ENCODE measurements at places on chromosomes 2 and 18. TPM values are rescaled to one million over a fixed set of nuclear protein-coding genes. Genes with fewer than 3 reads are reported as not detected.
A peak's percentile ranks its signal among the peaks of the same experiment; 100 is the strongest.

The CFC1 gene
- polyA plus RNA-seq = not detected

The HIBCH gene
- polyA plus RNA-seq = 21.8 TPM

The TLX2 gene
- polyA plus RNA-seq = 0.58 TPM

The DSEL gene
- polyA plus RNA-seq = 0.17 TPM

The AQP12A gene
- not detected for polyA plus RNA-seq

The PRSS56 gene
- polyA plus RNA-seq = 0.07 TPM

The DAW1 gene
- 2.0 TPM for polyA plus RNA-seq

- peak; percentile 5 for DNase-seq
These were observed 87.7 kb upstream of the LRP1B start for GRCh38 chr2:142218471-142218870.

GRCh38 chr2:182541268-182541667 is 114.4 kb upstream of the PDE1A start:
- no peak for DNase-seq

DNA sequence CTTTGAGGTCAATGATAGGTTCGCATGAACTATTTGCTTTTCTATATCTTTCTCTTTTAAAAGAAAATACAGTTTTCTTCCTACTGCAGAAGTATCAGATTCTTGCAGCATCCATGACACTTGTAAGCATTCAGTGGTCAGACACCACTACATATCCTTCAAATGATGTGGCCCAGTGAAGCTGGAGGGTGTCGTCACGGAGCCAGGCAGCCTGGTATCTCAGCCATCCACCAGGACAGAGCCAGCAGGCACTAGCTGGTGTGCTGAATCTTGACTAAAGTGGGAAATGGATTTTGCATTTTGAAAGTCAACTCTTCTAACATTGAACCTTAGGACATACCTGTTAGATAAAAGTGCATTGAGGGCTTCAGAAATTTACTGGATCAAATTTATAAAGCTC is 5.4 kb downstream of the KLHL14 start:
- no peak for DNase-seq

DNA sequence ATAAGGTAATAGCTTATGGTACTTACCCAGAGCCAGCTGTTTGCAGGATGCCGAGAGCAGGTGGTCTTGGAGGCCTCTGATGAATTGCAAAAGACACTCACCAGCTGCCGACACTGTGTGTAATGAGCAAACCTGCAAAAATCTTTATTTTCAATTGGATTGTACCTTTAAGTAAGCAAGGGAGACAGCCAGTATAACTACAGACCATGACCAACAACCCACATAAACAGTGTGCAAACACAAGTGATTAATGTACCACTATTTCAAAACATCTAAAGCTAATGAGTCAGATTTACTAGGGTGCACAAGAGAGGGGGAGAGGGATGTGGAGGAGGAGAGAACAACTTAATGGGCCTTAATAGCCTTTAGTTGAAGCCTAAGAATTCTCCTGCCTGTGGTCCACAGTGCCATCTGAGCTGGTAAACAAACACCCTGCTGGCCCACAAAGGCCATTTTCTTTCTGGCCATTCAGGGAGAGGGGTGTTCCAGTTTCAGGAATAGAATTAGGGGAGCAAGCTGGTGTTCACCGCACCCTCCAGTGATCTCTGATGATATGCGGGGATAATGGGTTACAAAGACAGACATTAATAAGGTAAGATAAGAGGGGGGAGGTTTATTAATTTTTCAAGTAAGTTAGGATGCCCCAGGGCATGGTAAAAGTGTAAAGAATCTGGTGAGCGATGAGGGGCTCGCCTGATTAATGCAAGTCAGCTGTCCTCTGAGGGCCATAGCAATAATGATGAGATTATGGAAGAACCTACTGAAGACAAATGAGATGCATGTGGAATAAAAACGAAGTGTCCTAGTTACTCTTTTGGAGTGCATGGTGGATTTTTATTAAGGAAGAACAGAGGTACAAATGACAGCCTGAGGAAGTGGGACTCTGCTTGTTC is 196.4 kb downstream of the HRH4 start:
- no peak for DNase-seq

GRCh38 chr2:231425811-231426703 is 30.5 kb downstream of the B3GNT7 start:
- DNase-seq = no peak

DNA sequence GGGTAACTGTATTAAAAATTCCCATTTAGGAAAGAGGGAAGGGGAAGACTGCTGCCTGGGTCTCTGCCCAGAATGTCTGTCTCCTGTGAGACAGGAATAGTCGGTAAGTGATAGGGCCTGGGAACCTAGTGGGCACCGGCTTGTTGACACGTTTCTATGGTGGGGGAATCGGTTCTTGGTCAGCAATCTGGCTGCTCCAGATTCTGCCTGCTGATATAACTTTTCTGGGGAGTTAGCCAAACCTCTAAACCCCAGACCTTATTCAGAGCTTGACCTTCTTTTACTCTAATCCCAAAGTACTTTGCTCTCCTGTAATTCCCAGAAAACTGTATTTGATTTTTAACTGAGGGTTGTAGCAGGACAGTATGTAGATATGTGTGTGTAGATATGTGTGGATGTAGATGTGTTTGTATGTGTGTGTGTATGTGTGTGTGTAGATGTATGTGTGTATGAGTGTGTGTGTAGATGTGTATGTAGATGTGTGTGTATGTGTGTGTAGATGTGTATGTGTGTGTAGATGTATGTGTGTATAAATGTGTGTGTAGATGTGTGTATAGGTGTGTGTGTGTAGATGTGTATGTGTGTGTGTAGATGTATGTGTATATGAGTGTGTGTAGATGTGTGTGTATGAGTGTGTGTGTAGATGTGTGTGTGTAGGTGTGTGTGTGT is 61.8 kb upstream of the TXNDC2 start:
- no peak for DNase-seq

DNA sequence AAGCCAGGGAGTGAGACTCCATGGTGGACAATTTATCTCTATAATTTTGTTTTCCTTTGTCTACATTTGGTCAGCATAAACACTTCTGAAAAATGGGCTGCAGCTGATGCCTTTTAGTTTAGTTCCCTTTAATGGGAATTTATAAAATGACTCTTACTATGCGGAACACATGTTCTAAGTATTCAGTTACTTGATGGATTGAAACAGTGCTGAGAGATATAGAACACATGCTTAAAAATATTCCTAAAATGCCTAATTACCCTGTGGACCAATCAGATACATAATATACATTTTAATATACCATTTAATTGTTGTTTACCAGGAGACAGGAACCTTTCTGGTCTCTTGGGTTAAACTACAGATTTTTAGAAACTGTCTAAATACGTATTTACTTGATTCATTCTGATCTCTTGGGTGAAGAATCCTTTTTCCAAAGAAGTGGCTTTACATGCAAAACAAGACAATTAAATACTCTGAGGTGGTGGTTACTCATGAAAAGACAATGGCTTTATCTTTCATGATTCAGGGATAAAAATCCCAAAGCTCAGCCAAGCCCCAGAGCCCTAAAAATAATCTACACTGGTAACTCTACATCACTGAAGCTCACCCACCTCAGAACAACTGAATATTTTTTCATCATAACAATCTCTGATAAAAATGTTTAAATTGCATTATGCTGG is 128.1 kb upstream of the SERTAD2 start:
- no peak for DNase-seq

- no peak for DNase-seq
These were observed 140.2 kb downstream of the PLCL1 start for GRCh38 chr2:197944416-197945096.

DNA sequence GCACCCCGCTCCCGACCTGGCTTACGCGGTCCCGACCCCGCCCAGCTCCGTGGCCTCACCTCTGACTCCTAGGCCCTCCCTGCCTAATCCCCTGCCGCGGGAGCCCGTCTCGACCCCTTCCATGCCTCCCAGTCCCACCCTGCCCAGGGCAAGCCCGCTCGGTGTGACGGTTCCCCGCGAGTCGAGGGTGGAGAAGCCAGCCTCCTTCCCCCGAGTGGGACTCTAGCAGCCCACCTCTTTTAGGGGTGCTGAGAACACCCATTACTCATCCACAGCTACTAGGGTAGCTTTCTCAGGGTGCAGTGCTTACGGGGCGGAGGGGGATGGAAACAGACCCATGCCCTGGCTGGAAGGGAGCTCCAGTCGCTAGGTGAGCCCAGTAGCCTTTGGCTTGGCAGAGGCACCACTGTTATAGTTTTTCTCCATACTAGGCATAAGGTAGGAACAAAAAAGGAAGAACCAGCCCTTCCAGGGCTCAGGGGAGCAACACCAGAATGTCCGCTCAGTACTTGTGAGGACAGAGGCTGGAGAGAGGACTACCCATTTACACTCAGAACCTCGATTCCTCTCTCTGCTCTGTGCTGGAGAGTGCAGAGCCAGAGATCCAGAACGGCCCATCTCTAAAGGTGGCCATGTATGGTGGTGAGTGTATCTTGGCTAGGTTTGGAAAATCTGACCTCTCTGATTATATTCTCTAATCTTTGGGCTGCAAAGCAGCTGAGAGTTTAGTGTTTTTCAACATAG is 606 bp downstream of the AGBL5 start:
- peak; percentile 46 for DNase-seq

DNA sequence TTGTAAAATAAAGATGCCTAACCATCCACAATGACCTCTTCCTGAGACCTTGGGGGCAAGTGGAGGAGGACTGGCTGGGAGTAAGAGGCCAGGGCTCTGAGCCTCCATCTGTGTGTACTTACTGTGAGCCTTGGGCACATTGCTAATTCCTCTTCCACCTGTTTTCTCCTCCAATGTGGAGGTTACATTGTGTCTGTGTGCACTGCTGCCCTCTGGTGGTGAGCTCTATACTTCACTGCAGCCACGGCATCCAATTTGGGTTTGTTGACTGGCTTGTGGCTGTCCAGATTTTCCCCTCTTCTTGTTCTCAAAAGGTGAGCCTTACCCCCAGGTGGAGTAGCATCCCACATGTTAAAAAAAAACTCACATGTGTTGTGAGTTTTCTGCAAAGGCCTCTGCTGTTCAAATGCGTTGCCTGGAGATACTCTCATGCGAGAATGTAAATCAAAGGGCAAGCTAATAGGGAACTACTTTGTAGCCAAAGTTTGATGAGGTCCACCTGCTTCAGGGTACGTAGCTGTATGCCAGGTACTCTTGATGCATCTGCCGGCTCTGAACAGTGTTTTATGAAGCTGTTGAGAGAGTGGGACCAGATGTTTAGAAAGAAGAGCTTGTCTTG is 80.8 kb downstream of the APOB start:
- peak; percentile 45 for DNase-seq

DNA sequence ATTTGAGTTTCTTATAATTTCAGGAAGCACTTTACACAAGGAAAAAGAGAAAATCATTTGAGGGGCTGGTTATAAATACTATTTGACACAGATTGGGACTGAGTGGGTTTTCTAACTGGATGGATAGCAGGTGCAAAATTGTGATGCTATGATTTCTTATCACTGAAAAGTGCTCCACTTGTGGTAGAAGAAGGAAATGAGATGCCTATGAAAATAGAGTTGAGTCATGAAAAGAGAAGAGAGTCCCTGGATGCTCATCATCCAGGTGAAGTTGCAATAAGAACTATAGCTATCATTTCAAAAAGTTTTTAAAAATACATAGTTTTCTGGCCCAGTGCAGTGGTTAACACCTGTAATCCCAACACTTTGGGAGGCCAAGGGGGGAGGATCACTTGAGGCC is 39.4 kb upstream of the NFE2L2 start:
- no peak for DNase-seq

DNA sequence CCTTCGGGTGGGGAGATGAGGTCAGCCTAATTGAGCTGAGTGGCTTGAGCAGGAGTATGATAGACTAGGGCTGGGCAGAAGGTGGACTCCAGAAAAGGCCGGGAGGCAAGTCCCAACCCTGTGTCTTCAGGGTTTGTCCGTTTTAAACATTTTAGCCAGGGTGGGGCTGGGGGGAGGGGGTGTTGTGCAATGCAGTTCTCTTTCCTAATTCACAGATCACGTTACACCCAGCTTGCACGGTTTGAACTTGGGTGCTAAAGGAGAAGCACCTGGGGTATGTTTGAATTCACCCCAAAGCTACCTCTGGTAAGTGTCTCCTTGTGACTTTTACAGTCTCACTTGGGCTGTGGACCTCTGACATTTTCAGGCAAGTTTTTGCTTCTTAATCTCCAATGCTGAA is 233.3 kb downstream of the AGAP1 start:
- no peak for DNase-seq

DNA sequence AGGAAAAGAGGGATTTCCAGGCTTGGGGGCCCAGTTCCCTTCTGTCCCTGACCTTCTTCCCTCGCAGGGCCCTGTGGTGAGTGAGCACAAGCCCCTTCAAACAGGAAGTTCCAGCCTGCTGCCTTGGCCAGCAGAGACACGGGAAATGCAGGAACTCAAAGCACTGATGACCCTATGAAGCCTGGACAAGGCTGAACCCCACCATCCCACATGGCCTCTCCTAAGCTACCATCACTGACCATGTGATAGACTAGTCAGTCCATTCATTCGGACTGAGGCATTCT is 196.4 kb downstream of the TNS1 start:
- DNase-seq = no peak

DNA sequence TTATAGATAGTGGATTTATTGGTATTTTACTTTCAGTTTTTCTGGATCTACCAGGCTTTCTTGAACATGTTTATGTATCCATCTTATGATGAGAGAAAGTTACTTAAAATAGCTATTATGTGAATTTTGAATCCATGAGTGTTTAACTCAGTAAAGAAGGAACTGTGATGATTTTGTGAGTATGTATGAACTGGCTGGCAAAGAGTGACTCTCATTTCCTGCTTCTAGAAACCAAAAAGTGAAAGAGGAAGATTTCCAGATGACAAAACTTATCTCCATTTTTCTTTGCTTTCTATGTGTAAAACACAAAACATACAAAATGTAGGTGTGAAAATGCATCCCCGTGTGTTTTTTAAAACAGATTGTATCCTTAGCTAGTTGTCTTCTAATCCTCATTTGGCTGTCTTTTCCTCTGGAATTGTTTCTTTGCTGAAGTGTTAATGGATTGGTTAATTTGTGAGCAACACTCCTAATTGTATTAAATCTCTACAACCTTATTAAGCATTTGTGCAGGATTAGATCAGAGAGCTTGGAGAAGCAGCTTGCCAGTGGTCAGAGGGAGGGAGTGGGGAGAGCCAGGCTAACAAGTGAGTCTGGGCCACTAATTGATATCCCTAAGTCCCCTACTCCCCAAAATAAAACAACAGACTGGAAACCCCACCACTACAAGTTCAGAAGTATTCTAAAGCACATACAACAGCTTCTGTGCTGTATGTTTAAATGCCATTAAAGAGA is 23.9 kb downstream of the PTPRM start:
- DNase-seq = no peak

DNA sequence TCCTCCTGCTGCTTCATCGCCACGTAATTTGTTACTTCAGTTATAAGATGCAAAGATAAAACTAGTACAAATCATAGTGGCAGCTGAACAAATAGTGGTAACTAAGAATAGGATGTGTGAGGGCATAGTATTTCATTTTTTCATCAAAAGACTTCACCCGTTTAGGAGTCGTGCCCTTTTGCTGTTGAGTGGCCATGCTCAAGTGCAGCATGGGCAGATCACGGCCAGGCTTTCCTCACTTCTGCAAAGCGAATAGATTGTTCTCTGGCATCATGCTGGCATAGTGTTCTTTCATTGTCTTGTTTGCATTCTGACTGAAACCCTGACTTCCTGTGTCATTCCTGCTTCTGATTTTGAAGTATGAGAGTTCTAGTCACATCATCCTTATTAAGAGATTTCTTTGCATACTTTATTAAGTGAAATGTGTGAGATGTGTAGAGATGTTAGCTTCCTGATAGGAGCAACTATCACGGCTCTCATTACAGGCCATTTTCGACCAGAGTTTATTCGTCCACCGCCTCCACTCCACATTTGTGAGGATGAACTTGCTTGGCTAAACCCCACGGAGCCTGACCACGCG is 11.8 kb downstream of the CNOT11 start:
- DNase-seq = no peak

Measured in A549 (cell line).